ENCODE measurements at places on chromosomes 12 and 14.
A peak's percentile ranks its signal among the peaks of the same experiment; 100 is the strongest.

DNA sequence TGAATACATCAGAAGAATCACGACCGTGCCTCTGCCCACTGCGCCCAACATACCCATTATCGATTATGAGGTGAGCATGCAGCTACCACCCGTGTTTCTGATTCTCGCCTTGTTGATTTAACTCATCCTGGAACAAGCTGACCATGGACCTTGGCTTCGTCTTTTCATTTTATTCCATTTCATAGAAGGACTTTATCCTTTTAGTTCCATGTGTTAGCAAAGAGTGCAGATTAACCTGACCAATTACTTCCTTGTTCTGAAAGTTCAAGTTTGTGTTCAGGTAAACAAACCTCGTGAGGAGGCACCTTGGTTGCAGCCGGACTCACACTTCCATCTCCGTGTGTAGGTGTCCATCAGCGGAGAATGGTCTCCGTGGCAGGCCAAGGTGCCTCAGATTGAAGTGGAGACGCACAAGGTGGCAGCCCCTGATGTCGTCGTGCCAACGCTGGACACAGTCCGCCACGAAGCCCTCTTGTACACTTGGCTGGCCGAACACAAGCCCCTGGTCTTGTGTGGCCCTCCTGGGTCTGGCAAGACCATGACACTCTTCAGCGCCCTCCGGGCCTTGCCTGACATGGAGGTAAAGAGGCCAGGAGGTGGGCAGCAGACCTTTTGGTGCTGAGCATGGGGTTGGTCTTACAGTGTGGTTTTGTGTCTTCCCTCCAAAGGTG lies 52.2 kb downstream of the DYNC1H1 start:
- DNase-seq = no peak

DNA sequence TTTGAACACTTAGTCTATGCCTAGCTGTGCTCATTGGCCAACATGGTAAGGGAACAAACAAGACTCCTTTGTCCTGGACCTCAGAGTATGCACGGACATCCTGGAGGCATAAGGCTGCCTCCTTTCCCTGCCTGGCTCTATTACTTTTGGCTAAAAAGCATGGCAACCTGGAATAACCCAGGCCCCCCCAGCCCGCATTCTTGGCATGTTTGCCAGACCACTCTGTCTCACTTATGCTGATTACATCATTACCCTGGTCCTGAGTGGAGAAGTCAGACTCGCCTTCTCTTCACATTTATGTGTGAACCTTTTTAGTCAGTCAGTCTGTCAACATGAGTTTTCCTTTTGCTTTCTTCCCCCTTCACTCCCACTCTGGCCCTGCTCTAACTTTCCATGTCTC lies 58.0 kb upstream of the ELK3 start:
- DNase-seq = no peak

DNA sequence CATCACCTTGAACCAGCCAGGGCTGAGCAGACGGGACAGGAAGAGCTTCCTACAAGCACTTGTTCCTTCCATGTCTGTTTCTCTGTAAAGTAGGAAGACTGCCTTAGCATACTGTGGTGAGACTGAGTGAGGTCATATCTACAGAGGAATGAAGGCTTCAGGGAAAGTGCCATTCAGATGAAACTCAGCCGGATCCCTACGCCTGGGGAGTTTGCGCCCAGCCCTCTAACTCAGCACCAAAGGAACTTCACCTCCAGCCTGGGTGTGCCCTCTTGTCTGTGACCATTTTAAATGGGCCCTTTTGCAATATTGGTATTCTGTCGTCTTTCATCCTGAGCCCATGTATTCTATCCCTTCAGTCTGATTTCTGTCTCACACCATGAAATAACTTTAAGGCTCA lies 175.6 kb upstream of the FKBP4 start:
- DNase-seq = no peak

DNA sequence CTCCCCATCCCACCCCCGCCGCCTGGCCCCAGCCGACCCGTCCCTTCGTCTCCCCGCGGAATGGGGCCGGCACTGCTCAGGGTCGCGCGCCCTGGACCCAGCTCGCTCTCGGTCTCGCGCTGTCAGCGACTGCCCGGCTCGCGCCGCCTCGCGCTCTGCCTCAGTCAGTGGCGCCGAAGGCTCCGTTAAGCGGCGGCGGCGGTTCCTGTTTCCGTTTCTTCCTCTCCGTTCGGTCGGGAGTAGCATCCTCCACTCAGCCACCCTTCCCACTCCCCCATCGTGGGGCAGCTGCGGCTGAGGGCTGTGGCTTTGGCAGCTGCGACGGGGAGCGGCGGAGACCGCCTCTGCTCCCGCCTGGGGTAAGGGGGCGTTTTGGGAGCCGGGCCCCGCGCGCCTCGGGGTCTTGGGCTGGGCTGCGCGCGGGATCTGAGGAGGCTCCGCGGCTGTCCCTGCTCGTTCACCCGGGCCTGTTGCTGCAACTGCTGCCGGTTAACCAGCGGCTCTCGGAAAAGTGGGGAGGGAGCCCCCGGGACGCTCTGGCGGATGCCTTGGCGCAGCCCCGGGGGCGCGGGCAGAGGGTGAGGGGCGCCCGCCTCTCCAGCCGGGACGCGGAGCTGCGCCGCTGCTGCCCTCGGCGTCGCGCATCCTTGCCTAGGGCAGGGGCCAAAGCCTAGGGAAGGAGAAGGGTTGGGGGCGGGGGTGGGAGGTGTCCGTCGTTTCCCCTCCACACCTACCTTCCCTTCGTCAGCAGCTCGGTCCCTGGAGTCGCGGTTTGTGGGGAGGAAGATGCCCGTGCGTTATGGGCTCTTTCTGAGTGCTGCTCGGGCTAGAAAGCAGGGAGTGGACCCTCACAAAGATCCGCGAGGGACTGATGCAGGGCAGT lies 567 bp downstream of the FUT8 start:
- no peak for DNase-seq

GRCh38 chr12:42590330-42590934 lies 886 bp upstream of the PRICKLE1 start:
- no peak for DNase-seq

DNA sequence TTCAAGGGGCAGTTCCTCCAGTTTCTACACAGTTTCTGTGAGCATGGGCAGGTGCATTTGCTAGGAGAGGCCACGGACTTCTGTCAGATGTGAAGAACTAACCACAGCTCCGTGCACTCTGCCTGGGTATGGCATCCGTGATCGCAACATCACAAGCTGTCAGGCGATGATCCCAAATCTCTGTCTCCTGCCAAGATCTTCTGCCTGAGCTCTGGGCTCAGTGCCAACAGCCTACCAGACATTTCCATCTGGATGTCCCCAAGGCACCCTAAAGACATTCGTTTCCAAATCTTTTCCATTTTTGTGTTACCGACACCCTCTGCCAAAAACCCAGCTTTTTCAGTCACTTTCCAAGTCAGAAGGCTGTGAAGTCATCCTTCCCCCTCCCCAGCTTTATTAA lies 292.1 kb downstream of the GLT1D1 start:
- DNase-seq = no peak

DNA sequence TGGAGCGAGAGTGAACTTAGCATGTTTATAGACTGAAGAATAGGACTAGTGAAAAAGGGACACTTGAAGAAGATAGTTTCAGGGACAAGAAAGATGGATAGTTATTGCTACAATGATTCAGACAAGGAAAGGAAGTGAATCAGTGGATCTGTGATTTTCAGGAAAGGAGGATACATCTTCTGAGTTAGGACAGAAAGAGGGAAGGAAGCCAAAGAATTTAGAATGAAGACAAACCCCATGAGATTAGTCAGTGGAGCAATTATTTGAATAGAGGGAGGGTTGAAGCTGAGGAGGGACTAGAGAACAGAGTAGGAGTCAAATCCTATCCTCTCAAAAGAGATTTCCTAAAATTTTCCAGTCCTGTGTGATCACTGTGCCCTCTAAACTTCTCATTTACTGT lies 282.7 kb downstream of the AKAP6 start:
- no peak for DNase-seq

GRCh38 chr12:94208622-94208966 lies 60.2 kb downstream of the PLXNC1 start:
- DNase-seq = no peak

DNA sequence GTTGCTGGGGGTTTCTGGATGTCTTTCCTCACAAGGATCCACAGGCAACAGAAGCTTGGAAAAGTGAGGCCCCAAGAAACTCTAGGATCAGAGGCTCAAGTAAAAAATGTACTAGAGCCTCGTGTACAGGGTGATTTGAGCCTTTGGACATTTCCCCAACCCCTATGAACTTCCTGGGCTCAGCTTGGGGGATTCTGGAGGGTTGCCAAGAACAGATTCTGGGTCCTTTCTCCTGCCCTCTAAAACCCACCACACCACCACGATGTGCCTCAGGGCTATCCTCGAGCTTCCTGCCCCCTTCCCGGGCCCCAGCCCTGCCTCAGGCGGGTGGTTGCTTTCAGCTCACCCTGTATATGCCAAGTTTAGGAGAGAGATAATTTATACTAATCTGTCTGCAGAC lies 583 bp downstream of the FAM186B start:
- DNase-seq = no peak

GRCh38 chr14:64347748-64348147 lies 40.4 kb upstream of the MTHFD1 start:
- DNase-seq = no peak

- no peak for DNase-seq
Measured at GRCh38 chr14:58772116-58772515, 134.4 kb downstream of the DACT1 start.

GRCh38 chr12:24605916-24606315 lies 343.0 kb downstream of the BCAT1 start:
- DNase-seq = no peak

DNA sequence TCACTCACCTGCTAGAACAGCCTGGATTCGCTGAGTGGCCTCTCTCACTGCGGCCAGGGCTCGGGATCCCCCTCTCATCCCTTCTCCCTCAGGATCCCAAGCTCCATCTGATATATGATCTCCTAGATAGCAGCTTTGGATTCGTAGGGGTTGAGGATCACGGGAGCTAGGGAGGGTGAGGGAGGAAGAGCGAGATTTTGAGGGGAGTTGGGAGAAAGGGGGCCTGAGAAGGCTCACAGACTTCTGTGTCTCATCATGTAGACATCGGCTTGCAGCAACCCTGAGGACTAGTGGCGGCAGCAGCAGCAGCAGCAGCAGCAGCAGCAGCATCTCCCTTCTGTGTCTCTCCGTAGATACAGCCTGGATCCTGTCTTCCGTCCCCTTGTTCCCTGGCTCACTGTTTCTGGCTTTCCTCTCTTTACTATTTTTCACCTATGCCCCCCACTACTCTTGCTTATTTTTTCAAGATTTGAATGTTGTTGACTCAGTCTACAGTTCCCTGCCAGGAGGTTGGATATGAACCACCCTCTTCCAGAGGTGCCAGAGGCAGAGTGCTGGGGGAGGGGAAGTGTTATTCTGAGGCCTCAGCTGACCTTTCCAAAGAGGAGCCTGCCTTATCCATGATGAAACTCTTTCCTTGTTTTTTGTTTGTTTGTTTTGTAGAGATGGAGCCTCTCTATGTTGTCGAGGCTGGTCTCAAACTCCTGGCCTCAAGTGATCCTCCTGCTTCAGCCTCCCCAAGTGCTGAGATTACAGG lies at the start of gene CIROP:
CIROP (minus strand) TSS at position 399 of the 757 bp plus-strand sequence; CDS start at position 330, 69 bp downstream.
- DNase-seq = no peak

GRCh38 chr12:51270951-51271518 lies 820 bp upstream of the SMAGP start:
- no peak for DNase-seq

DNA sequence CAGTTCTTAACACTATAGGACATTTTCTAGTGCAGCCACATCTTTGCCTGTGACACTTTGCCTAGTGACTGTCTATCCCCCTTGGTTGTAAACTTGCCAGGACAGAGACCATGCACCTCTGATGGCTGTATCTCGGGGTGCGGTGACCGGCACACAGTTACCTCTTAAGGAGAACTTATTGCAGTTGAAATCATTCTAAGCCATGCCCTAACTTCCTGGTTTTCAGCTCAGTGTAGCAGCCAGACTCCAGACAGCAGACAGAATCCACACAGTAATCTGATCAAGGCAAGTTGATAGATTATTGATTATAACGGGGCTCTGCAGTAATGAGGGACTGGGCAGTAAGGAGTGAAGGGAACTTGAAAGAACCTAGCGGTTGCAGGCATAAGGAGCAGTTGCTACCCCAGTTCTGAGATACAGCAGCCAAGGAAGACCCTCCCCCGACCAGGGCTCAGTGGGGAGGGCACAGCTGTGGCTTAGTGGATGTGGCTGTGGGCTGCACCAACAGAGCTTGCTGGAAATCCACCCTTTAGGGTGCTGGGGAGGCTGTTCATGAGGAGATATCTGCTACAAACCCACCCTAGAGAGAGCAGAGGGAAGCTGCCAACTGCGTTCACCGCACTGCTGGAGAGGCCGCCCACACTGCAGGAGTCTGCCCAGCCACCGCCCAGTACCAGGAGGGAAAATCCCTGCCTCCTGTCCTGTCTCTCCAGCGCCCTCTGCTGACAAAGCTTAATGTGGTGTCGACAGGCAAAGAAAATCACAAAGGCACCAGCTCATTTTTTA lies 58.2 kb upstream of the BEGAIN start:
- DNase-seq = peak; percentile 87

GRCh38 chr12:93740751-93741150 lies 63.6 kb downstream of the CRADD start:
- DNase-seq = no peak

GRCh38 chr14:31842899-31843298 lies 234.2 kb upstream of the ARHGAP5 start:
- DNase-seq = no peak

GRCh38 chr12:121033625-121034349 lies 5.3 kb downstream of the OASL start:
- no peak for DNase-seq

GRCh38 chr14:89241934-89242651 lies 174.9 kb downstream of the FOXN3 start:
- DNase-seq = no peak

- no peak for DNase-seq
Measured at GRCh38 chr12:132695431-132695830, 8.0 kb downstream of the PXMP2 start.

GRCh38 chr12:127078577-127079350 lies 1188.2 kb upstream of the TMEM132C start:
- DNase-seq = no peak

DNA sequence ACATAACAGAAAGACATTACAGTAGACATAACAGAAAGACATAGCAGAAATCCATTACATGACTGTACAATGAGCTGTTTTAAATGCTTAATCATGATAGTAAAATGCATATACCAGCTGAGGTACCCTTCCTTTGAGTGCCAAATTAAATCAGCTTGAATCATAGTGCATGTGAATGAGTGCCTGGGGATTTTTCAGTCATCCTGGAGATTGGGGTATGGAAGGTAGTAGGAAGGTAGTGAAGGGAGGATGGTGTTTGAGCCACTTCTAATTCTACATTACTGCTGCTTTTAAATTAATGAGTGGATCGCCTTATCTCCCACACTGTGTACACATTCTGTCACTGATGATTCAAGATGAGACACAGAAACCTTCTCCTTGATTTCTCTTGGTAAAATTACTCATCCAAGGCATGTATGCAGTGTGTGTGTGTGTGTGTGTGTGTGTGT lies 534.2 kb downstream of the LRFN5 start:
- no peak for DNase-seq
